ENCODE measurements at places on chromosomes 3 and 15.

DNA sequence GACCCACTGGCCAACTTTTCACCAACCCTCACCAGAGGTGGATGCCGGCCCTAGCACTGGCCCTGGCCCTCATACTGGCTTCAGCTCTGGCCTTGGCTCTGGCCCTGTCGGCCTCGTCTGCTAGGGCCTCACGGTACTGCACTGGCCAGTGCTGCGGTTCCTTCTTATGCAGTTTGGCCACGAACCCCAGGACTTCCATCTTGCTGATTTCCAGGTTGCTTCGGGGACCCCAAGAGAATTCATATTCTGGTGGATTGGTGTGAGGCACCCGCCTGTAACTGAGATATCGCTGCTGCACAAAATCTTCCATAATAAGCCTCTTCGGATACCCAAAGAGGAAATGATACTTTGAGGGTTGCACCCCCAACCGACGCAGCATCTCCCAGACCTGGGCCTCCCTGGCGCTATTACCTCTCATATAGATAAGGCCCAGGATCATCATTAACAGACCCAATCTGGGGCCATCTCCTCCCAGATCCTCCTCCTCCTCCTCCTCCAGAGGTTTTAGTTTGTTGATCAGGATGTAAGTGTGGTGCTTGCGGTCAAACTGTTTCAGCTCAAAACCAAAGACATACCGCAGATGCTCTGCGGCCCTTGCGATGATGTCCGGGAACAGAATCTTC lies 883 bp downstream of the MAGEF1 start:
- no peak for DNase-seq

- DNase-seq, result no peak
These were observed 13.9 kb downstream of the YEATS2 start for GRCh38 chr3:183711516-183711915.

DNA sequence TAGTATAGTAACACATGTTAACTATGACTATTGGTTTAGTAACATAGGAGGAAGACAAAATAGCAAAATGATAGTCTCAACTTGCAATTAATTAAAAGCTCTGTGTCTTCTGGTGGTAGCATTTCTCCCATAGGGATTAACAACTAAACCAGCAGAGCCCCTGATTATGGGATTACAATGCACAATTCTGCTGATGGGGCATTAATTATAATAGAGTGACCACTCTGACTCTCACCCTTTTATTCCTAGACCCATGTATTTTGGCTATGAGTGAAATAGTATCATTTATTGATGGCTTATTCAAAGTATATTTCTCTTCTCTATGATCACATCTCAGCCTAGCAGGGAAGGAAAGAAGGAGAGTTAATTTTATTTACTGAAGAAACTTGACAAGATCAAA lies 17.5 kb upstream of the GOLGA8B start:
- DNase-seq, result no peak

DNA sequence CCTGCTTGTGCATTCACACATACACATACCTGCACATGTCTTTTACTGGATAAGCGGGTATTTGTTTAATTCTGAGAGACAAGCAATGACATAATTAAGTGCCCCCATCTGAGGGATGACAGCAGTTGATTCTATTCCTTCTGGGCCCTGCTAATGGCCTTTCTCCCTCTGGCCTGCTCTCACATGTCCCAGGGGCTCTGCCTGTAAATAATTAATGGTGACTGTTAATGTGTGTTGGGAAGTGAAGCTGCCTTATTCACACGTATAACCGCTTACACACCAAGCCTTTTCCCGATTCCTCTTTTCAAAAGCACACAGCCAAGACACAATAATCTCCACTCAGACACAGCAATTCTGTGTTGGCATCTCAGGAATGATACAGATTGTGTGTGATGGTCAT lies 47.8 kb downstream of the LRRK1 start:
- DNase-seq, result no peak

DNA sequence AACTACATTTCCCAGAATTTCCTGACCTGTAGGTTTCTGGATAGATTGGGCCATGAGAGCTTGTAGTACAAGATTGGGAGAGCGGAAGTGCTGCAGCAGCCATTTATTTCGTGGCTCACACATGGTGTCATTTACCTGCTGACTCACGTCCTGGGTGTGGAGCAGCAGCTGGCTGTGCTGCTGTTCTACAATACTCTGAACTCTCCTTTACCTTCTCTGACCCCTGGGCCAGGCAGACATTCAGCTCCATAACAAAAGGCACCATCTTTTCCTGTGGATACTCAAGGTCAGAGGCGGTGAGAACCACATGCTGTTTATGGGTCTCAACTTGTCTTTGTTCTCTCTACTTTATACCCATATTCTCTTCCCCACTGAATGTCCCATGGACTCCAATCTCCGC lies 490.2 kb downstream of the IGSF11 start:
- DNase-seq, result no peak

DNA sequence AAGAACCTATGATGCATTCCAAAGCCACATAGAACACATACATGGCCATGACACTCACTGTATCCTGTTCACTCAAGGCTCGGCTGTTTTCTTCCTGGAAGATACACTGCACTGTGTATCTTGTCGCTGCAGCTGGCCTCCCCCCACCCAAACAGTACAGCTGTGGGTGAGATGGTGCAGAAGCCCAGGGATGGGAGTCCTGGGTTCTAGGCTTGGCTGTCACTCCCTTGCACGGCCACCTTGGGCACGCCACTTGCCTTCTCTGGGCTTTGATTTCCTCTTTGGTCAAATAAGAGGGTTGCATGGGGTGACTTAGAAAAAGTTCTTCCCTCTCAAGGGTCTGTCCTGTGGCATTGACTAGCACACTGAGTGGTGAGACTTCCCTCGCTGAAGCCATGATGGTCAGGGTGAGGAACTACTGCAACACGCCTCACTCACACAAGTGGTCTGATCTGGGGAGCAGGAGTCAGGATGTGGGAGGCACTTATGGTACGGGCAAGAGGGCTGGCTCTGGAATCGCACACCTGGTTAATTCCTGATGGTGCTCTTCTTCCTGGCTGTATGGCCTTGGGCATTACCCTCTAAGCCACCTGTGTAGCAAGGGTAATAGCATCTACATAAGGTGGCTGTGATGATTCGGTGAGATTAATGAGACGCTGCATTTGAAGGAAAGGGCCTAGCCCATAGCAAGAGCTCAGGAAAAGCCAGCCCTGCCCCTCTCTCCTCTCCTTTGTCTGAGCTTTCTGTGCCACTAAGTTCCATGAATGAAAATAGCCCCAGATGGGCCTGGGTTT lies 44.0 kb downstream of the ANP32A start:
- DNase-seq, result no peak

DNA sequence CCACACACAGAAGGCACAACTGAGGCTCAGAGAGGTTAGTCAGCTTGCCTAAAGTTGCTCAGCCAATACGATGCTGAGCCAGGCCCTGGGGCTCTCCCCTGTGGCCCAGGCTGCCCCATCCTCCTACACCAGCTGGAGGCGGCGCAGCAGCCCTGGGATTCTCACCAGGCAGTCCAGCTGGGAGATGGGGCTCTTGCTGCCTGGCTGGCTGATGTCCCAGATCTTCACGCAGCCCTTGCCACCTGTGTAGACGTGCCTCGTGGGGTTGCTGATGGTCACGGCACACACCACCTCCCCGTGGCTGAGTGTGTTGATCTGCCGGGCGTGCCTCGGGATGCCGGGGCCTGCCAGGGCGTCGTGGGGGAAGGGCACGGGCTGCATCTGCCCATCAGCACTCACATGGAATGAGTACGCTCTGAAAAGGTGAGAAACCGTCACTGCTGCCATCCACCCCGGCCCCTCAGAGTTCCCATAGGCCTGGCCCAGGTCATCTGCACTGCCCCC lies 42.8 kb downstream of the TLE3 start:
- DNase-seq, result no peak

GRCh38 chr3:11074011-11074410 lies 80.3 kb upstream of the HRH1 start:
- DNase-seq, result no peak

- peak; percentile 7 for DNase-seq
These were observed 76.1 kb downstream of the ADAMTS17 start for GRCh38 chr15:100265641-100266035.

DNA sequence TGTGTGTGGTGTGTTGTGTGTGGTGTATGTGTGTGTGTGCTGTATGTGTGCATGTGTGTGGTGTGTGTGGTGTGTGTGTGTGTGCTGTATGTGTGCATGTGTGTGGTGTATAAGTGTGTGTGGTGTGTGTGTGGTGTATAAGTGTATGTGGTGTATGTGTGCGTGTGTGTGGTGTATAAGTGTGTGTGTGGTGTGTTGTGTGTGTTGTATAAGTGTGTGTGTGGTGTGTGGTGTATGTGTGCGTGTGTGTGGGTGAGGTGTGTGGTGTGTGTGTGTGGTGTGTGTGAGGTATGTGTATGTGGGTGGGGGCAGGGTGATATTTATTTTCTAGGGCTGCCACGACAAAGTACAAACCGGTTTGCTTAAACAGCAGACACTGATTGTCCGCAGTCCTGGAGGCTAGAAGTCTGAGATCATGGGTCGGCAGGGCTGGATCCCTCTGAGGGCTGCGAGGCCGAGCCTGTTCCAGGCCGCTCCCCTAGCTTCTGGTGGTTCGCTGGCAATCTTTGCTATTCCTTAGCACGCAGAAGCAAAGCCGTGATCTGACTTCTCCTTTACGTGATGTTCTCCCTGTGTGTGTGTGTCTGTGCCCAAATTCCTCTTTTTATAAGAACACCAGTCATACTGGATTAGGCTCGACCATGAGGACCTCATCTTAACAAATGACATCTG lies 160.2 kb downstream of the XXYLT1 start:
- DNase-seq, result peak; percentile 60

- no peak for DNase-seq
These were observed 49.6 kb downstream of the SMAD3 start for GRCh38 chr15:67114846-67115585.

- DNase-seq, result no peak
These were observed 37.8 kb upstream of the GOLGA6L2 start for GRCh38 chr15:23484870-23485269.

- DNase-seq, result no peak
These were observed 92.3 kb upstream of the ROPN1 start for GRCh38 chr3:124084022-124084881.

DNA sequence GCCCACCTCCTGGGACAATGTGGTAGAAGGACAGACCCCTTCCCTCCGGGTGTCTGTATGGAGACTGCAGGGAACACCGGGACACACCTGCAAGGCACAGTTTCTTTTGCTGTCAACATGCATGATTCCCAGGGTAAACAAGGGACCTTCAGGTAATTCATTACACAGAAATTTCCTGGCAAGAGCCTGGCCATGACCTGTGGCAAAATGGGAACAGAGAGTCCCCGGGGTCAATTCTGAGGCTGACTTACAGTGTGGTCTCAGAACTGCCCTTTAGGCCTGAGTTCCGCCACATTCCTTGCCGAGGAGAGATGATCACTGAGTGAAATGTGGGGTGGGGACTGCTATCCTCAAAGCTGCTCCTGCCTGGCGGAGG lies 6.3 kb downstream of the STARD5 start:
- DNase-seq, result no peak

DNA sequence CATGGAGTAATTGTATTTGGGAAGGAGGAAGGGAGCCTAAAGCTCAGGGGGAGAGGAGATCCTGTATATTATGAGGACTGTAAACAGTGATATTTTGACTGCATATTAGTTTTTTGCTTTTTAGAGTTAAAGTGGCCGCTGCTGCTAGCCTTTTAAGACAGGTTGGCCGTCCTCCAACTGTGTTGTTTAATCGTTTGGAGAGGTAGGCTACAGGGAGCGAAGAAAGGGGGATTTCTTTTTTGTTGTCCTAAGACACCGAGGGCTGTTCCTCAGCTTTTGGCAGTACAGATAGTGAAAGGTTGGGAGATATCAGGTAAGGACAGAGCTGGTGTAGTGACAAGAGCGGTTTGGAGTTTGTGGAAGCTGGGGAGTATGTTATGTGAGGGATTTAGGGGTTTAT lies 38.2 kb upstream of the RNF7 start:
- no peak for DNase-seq

- no peak for DNase-seq
These were observed 11.2 kb downstream of the LRRK1 start for GRCh38 chr15:100930306-100930848.

GRCh38 chr3:11643201-11643603 lies 513 bp downstream of the VGLL4 start:
- no peak for DNase-seq

GRCh38 chr3:117355566-117355965 lies 646.0 kb downstream of the TUSC7 start:
- peak; percentile 12 for DNase-seq

DNA sequence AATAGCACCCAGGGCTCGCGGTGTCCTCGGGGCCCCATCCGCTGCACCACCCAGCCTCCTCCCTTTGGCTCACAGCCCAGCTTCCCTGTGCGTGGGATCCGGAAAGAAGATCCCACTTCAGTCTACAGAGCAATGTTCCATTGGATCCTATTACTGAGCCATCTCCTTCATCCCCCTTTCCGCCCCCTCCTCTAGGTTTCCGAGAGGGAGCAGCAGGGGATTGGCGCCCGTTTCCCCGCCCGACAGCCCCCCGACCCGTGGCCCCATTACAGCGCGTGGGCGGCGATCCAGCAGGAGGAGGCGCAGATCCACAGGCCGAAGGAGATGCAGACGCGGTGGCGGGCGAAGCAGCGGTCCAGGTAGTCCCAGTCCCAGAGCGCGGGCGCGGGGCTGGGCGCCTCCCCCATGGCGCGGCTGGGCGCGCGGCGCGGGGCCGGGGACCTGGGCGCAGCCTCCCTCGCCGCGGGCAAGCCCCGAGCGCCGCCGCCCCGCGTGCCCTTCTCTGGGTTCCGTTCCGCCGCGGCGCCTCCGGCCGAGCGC lies 340 bp downstream of the TMEM44 start:
- no peak for DNase-seq

GRCh38 chr3:178586076-178586475 lies 49.8 kb downstream of the KCNMB2 start:
- DNase-seq, result no peak

GRCh38 chr3:69425249-69425648 lies 39.4 kb upstream of the FRMD4B start:
- DNase-seq, result peak; percentile 27

- DNase-seq, result no peak
These were observed 11.0 kb downstream of the LIMD1 start for GRCh38 chr3:45605534-45605933.

DNA sequence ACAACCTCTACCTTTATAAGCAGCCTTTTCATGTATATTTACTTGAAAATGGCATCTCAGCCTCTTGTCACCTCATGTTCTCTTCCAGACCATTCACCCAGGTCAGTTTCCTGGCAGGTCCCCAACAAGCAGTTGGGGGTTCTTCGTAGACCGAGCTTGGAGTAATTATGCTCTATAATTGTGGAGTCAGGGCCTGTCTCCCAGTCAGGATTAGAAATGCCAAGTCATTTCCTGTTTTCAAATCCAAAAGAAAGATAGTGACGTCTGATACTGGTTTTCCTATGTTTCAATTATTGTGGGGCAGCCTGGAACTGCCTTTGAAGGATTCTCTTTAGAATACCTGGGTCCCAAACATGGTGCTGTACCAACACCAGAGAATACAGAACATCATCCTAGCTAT lies 430.6 kb downstream of the MECOM start:
- no peak for DNase-seq

GRCh38 chr15:66625974-66626373 lies 60.2 kb upstream of the LCTL start:
- no peak for DNase-seq
